Effector memory CD4-positive, alpha-beta T cell (primary cell): ENCODE measurements at places on chromosomes 1 and 21.
A peak's percentile ranks its signal among the peaks of the same experiment; 100 is the strongest.

DNA sequence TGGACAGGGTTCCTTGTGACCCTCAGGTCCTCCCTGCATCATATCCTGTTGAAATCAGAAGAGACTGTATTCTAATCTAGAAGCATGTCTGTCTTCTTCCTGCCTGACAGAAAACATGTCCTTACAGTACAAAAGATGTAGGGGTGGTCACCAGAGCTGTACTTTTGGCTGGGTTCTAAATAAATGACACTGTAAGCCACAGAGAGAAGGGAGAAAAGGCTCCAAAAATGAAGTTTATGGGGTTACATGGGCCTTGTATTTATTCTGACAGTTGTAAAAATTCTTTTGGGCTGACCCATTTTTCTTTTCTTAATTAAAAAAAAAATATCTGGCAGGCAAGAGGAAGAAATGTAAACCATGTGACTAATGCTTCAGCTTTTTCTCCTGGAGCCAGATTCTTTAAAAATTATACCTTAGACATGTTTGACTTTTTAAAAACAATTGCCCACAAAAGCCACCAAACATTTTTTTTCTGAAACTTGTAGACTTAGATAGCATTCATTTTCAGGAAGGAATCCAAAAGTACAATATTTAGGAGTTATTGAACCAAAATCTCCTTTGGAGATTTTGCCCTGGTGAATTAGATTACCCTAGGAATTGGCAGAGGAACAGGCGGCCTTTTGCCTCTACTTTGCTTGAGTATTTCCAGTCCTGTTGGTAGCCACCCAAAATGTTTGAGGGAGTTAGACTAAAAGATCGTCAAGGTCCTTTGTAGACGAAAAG, 17.1 kb downstream of the RGL1 start:
- no peak overlapping the region for H3K27ac ChIP-seq
- H3K27me3 ChIP-seq: no peaks in the 10 kb centered on the region
- H3K4me3 ChIP-seq: no peak overlapping the region
- H3K4me1 ChIP-seq: no peaks in the 10 kb centered on the region
- DNase-seq: no peak

DNA sequence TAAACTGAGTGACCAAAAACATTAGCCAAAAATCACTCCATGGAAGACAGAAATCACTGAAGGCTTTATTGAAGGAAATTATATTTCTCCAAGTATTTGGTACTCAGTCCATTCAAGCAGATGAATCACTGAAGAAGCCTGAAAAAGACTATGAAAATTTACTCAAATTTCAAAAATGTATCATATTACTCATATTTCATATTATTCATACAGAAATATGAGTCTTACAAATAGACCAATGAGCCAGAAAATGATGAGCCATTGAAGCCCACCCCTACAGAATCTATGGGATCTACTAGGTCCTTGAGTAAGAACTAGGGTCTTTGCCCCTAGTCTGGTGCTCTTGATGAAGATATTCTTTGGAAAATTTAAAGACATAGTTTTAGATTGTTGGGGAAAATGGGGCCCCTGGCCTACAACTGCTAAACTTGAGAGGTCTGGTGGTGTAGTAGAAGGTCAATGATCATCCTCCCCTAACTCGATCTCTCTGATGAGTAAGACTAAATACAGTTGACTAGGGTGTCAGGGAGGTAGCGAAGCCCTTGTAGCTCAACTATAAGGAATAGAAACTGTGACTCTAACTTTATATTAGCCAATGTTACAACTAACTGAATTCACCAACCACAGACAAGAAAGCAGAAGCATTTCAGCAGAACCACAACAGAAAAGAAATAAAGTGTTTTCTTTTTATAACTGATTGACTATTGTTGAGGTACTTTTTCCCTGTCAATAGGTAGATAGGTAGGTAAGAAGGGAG, 81.0 kb downstream of the NOTCH2 start:
- H3K27me3 ChIP-seq: no peaks in the 10 kb centered on the region
- no peaks in the 10 kb centered on the region for H3K4me1 ChIP-seq
- no peak overlapping the region for H3K4me3 ChIP-seq
- no peaks in the 10 kb centered on the region for H3K36me3 ChIP-seq
- DNase-seq: no peak

GRCh38 chr1:62232871-62233278, 38.2 kb downstream of the L1TD1 start:
- no peak overlapping the region for H3K4me3 ChIP-seq
- H3K4me1 ChIP-seq: no peaks in the 10 kb centered on the region
- no peak for DNase-seq
- H3K27me3 ChIP-seq: no peaks in the 10 kb centered on the region
- H3K27ac ChIP-seq: no peak overlapping the region
- no peaks in the 10 kb centered on the region for H3K36me3 ChIP-seq

DNA sequence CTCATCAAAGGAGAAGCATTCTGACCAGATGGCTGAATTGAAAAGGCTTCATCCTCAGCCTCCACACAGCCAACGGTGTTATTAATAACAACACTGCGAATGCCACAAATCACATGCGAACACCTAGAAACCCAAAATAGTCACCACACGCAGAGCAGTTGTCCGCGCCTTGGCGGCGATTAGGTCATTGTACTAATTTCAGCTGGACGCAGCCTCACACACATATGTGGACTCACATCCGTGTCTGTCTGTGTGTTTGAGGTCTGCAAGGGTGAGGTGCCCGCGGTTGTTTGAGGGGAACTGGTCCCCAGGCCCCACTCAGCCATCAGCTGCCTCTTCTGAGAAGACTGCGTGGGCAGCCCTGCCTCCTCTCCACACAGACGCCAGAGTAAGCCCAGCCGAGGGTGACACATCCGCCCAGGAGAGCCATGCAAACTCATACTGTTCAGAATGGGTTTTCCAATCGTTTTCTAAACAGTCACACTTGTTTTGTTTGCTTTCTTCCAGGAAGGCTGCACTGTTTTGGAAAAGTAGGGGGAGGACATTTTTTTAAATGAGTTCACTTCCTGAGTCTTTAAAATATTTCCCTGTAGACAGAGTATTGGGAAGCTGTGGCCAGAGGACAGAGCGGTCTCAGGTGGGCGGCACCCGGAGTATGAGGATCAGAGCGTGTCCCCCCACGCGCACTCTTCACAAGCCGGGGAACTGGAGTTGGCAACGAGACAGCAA, 53.4 kb downstream of the TOMM20 start:
- H3K27ac ChIP-seq: no peak overlapping the region
- H3K27me3 ChIP-seq: no peaks in the 10 kb centered on the region
- DNase-seq: no peak
- H3K36me3 ChIP-seq: no peaks in the 10 kb centered on the region
- H3K4me3 ChIP-seq: peak overlapping the region; percentile 45
- H3K4me1 ChIP-seq: peaks cover 17% of the 10 kb centered on the region

GRCh38 chr1:212261361-212261929, 23.8 kb upstream of the PPP2R5A start:
- no peak overlapping the region for H3K4me3 ChIP-seq
- no peak for DNase-seq
- no peak overlapping the region for H3K27ac ChIP-seq
- H3K27me3 ChIP-seq: no peaks in the 10 kb centered on the region
- H3K4me1 ChIP-seq: peaks cover 12% of the 10 kb centered on the region

DNA sequence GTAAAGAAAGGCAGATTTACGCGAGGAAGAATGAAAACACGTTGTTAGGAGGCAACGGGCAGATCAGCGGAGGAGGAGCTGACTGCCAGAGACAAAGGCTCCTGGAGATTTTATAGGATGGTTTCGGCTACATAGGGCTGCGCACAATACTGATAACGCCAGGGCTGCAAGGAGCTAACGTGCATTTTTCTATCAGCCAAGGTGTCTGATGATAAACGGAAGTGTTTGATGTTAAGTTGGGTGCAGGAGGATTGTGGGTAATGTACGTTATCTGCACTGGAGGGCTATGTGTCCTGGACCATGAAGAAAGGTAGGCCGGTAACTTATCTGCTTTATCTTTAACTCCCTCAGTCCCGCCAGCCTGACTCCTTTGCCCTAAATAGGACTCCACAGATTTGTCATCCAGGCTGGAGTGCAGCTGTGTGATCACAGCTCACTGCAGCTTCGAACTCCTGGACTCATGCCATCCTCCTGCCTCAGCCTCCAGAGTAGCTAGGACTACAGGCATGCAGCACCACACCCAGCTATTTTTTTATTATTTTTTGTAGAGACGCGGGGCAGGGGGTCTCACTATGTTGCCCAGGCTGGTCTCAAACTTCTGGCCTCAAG, 29.6 kb downstream of the SETD4 start:
- no peak overlapping the region for H3K27ac ChIP-seq
- H3K27me3 ChIP-seq: no peaks in the 10 kb centered on the region
- no peak for DNase-seq
- H3K4me3 ChIP-seq: no peak overlapping the region

DNA sequence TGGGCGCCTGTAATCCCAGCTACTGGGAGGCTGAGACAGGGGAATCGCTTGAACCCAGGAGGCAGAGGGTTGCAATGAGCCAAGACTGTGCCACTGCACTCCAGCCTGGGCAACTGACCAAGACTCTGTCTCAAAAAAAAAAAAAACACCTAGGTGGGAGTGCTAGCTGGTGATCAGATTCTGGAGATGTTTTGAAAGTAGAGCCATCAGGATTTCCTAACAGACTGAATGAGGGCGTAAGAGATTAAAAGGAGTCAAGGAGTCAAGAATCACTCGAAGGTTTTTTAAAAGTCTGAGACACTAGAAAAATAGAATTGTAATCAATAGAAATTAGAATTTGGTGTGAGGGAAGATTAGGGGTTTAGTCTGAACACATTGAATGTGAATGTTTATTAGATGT, 73.8 kb downstream of the HSF2BP start:
- no peak overlapping the region for H3K4me3 ChIP-seq
- no peak overlapping the region for H3K27ac ChIP-seq
- no peaks in the 10 kb centered on the region for H3K4me1 ChIP-seq
- H3K27me3 ChIP-seq: no peaks in the 10 kb centered on the region
- no peaks in the 10 kb centered on the region for H3K36me3 ChIP-seq

DNA sequence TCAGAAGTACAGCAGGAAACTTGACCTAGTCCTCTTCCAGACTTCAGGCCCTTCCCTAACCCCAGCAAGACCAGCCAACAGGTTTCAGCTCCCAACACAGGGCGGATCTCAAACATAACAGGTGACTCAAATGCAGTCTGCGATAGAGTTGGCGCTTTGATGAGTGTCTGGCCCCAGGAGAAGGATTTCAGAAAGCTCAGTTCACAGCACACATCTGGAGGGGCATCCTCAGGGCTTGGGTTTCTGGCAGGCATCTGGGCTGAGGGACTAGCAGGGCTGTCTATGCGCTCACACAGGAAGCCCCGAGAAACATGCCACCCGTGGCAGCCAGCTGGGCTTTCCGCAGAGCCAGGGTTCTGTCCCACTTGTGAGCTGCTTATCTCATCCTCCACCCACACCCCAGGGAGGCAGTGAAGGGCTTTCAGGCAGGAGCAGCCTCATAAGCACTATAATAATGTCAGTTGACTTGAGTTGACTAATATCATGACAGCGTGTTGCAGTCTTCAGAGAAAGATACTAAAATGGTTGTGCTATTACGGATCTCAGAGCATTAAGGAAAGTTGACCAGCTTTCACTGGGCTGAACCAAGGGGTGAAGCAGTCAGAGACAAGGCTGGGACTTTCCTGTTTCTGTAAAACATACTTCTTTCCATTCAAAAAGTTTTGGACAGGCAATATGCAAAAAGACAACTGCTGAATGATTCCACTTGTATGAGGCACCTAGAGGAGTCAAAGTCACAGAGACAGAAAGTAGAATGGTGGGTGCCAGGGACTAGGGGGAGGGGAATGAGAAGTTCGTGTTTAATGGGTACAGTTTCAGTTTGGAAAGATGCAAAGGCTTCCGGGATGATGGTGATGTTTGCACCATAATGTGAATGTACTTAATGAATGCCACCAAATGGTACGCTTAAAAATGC, 233.0 kb upstream of the IRF2BP2 start:
- H3K27me3 ChIP-seq: no peaks in the 10 kb centered on the region
- H3K4me1 ChIP-seq: peaks cover 32% of the 10 kb centered on the region
- peak; percentile 31 for DNase-seq
- no peak overlapping the region for H3K4me3 ChIP-seq
- peak overlapping the region; percentile 22 for H3K27ac ChIP-seq

GRCh38 chr1:112703706-112704105, 3.2 kb downstream of the RHOC start:
- no peaks in the 10 kb centered on the region for H3K27me3 ChIP-seq
- no peak overlapping the region for H3K4me3 ChIP-seq
- H3K4me1 ChIP-seq: peaks cover 42% of the 10 kb centered on the region
- H3K27ac ChIP-seq: no peak overlapping the region
